Osteoblast (primary cell): ENCODE measurements at places on chromosomes 3 and 15. TPM values are rescaled to one million over a fixed set of nuclear protein-coding genes. Genes with fewer than 3 reads are reported as not detected.

- DNase-seq = no peak
Measured at GRCh38 chr3:177818712-177819240, 621.5 kb upstream of the TBL1XR1 start.

The SLC4A7 gene
- 203 and 281 TPM in 2 replicates for total RNA-seq

The RHOV gene
- total RNA-seq = 0.36 TPM in 1 of 2 replicates, not detected in the other

The EXD1 gene
- total RNA-seq = not detected in 2 replicates

GRCh38 chr3:15063238-15063637 lies 1.9 kb downstream of the MRPS25 start:
- DNase-seq = no peak

GRCh38 chr15:72770673-72771328 lies 12.8 kb downstream of the ADPGK start:
- DNase-seq = peak; percentile 17

- no peak for DNase-seq
Measured at GRCh38 chr3:58779934-58780333, 113.4 kb upstream of the FAM3D start.

The NLGN1 gene
- 7.7 and 9.0 TPM in 2 replicates for total RNA-seq

GRCh38 chr3:10875914-10876313 lies 59.9 kb downstream of the SLC6A11 start:
- DNase-seq = no peak

The KIF23 gene
- 8.0 and 8.3 TPM in 2 replicates for total RNA-seq

GRCh38 chr3:16788440-16789056 lies 96.2 kb upstream of the PLCL2 start:
- DNase-seq = no peak
